ENCODE measurements at places on chromosomes 2 and 18.

DNA sequence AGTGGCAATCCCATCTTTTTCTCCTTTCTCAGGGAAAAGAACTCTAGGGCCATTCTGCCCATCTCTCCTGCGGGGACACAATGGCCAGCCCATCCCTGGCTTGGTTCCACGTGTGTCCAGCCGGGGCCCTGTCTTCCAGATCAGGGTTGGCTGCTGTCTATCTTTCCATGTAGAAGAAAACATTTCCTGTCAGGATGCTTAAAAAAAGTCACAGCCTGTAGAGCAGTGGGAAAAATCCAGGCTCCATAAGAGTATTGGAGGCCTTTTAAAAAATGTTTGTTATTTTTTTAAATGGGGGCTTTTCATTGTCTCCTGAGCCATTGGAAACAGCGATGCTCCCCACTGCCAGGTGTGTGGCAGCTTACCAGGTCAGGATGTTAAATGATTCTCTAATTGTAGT, 105.6 kb downstream of the TGFA start:
- no peak for DNase-seq

- DNase-seq = no peak
Measured at GRCh38 chr2:171803757-171804156, 90.3 kb downstream of the SLC25A12 start.

- DNase-seq = no peak
Measured at GRCh38 chr2:65465124-65465523, 32.7 kb upstream of the SPRED2 start.

DNA sequence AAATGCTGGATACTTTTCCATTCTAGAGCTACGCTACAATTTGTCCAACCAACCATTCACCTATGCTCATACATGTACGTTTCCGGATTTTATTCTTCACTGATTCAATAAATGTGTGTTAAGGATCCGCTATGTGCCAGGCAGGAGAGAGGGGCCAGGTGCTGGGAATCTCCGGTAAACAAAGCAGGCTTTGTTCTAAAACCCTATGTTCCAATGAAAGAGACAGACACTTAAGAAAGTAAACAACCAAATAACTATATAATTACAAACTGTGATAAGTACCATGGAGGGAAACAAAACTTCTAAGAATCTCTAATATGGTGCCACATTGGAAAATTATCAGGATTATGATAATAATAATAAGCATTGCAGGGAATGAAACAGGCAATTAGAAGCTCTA, 22.2 kb upstream of the POMC start:
- no peak for DNase-seq

GRCh38 chr2:236690726-236691125, 121.1 kb downstream of the ACKR3 start:
- no peak for DNase-seq

GRCh38 chr2:196160946-196161345, 10.4 kb downstream of the STK17B start:
- DNase-seq = no peak

- no peak for DNase-seq
Measured at GRCh38 chr2:164766216-164766953, 75.2 kb downstream of the COBLL1 start.

- DNase-seq = no peak
Measured at GRCh38 chr2:26904839-26905238, 56.9 kb downstream of the DPYSL5 start.

GRCh38 chr2:2464094-2464493, 133.0 kb upstream of the MYT1L start:
- no peak for DNase-seq

- no peak for DNase-seq
Measured at GRCh38 chr2:11865805-11866204, 119.4 kb downstream of the LPIN1 start.

DNA sequence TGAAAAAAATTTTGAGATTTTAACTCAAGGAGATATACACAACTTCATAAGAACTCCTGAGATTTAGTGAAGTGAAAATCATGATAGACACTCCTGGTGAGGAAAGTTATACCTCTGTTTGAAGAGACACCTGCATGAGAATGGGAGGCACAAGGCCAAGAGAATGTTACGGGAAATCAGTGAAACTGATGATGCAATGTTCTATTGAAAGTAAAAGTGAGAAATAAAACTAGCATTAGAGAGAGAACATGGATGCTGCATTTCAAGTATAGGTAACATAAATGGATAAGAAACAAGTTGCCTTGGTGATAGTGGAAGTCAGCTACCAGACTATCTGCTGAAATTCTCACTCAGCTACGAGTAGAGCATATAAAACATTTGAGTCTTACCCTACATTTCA, 562.1 kb upstream of the FANCL start:
- no peak for DNase-seq

DNA sequence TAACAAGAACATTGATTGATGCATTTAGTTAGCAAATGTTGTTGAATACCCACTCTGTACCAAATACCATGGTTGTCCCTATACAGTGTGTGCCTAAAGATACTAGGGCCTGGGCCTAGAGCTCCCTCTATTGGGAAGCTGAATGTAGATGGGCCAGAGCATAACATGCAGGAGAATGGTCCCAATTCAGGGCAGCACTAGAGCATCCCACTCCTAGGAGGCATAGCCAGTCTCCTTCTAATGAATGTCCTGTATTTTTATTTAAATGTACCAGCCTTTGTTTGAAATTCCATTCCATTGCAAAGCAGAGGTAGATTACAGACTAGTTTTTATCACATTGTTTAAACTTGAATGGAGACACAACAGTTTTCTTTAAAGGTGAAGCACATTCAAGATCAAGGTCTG, 90.6 kb downstream of the FEZ2 start:
- no peak for DNase-seq

- DNase-seq = no peak
Measured at GRCh38 chr2:69154106-69154505, 141.1 kb downstream of the ANTXR1 start.

DNA sequence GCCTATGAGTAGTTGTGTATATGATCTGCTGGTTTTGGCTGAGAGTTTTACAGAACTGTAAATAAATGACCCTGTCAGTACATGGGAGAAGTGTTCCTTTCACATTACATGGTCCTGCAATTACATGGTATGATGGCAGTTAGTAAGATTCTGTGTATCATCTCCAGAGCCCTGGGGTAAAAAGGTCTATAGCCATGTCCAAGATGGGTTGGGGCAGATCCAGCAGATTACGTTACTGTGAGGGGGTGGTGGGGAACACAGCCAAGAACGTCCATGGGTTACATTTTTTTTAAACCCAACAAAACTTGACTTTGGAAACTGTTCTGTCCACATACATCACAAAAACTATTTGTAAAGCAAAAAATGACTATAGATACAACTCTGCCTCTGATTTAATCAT, 64.2 kb upstream of the LMAN1 start:
- DNase-seq = no peak

DNA sequence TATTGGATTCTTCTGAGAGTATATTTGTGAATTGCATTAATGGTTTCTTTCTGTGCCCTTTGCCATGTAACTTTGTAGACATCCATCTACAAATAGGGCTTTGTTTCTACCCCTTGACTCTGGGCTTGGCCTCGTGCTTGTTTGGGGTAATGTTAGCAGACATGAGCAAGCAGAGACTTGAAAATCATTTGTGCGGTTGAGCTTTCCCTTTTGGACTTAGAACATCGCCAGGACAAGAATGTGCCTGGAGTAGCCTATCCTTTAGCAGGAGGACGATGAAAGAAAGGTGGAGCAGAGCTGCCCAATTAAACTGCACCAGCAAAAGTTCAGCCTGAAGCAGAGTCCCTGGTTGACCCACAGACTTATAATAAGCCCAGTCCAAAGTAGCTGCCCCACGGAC, 785.9 kb downstream of the EPHA4 start:
- DNase-seq = no peak

DNA sequence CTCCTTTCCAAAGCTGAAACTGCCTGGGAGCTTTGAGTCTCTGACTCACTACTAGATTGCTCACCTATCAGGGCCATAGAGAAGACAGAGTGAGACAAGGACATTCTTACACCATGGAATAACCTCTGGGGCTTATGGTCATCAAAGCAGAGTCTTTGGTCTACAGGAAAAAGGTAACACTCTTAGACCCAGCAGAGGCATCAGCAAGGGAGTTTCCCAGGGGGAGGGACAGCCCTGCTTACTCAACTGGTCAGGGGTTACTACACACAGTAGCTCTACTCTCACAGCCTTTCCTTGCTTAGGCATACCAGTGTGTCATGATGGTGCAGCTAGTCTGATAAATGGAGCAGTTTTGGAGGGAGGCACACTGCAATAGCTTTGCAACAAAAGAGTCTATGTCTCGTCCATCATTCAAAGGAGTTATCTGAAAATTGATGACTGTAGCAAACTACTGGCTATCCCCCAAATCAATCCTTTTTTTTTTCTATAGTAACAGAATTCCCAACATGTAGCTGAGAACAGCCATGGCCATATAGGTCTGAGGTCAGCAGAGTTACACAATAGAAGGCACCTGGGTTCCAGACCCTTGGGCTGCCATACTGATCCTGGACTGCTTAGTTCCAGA, 22.4 kb upstream of the CD28 start:
- no peak for DNase-seq

DNA sequence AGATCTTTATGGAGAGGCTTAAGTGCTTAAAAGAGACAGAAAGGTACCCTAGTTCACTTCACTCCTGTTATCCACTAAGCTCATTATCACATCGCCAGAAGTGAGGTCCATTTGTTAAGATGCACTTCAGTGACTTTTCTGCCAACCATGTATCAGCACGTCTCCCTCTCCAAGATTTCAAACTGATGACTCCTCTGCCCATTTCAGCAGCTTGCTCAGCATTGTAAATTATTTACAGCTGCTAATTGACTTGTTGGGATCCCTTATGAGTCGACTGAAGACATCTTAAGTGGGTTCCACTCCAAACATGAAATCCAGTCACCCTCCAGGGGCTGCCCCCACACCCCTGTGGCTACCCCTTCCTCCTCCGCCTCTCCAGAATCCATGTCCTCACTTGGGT, 37.3 kb downstream of the DIPK1C start:
- no peak for DNase-seq

- DNase-seq = no peak
Measured at GRCh38 chr2:7570247-7570646, 653.0 kb downstream of the RNF144A start.

- no peak for DNase-seq
Measured at GRCh38 chr2:214311931-214312749, 98.7 kb upstream of the VWC2L start.

DNA sequence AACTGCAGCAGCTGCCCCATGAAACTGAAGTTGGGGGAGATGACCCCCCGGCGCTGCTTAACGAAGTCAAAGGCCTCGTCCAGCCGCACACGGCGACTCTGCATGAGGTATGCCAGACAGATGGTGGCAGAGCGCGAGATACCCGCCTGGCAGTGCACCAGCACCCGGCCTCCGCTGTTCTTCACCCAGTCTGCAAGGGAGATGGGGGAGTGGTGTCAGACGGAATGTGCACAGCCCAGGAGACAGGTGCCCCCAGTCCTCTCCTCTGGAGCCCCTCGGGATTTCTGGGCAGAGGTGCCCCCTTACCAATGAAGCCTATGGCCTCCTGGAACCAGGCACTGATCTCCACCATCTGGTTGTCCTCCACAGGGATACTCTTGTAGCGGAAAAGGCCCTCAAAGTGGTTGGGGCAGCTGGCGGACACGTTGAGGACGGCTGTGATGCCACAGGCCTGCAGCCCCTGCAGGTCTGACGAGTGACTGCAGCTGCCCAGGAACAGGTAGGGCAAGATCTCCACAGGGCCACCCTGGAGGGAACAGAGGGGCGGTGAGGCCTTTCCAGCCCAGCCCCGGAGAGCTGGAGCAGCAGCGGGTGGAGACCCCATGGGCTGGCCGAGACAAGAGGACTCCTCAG, 1.3 kb downstream of the DUSP2 start:
- DNase-seq = no peak

DNA sequence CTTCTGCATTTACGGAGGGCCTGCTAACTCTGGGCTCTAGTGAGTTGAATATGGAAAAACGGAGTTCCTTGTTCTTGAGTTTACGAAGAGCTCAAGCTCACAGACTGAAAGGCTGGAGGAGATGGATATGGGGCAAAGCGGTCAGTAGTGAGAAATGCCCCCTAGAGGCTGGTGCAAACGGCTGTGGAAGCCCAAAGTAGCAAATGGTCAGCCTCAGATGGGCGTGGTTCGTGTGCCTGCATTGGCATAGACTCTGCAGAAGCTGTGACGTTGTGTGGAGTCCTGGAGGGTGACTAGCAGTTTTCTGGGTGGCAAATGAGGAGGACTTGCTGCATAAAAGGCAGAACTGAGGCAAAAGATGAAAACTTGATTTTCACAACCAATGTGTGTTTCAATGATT, 93.6 kb upstream of the TWIST2 start:
- DNase-seq = no peak

DNA sequence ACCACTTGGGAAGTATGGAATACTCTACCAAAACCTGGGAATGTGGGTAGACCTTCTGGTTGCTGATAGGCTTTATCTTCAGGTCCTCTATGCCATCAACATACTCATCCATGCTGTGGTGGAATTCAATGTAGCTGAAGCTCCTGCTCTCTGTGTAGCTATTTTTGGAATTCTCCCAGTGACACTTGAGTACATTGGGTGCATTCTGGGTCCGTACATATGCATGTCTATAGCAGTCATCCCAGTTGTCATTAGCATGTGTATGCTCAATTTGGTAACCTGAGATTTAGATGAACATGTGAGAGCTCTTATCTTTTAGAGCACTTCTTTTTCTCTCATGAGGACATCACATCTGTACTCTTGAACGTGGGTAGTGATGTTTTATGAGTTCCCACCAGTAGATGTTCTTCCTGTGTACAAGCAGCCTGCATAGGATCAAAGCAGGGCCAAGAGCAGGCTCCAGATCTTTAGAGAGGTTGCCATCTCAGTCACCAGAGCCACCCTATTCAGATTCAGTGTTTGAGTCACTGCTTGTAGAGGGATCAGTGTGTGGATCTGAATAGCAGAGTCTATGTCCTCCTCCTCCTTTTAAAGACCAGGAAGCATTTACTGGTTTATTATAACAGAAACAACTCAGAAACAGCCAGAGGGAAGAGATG, 65.9 kb downstream of the MGAT5 start:
- no peak for DNase-seq
